Neural crest cell (in vitro differentiated cells): ENCODE measurements at places on chromosomes 4 and X. TPM values are rescaled to one million over a fixed set of nuclear protein-coding genes. Genes with fewer than 3 reads are reported as not detected.

- peak overlapping the region; percentile 70 for H3K4me3 ChIP-seq
- peaks cover 26% of the 10 kb centered on the region for H3K4me1 ChIP-seq
- DNase-seq: no peak
- peaks cover 6% of the 10 kb centered on the region for H3K27me3 ChIP-seq
Observed at GRCh38 chrX:153922932-153923857, 2.9 kb downstream of the ARHGAP4 start.

- H3K36me3 ChIP-seq: no peaks in the 10 kb centered on the region
- H3K4me3 ChIP-seq: no peak overlapping the region
- no peaks in the 10 kb centered on the region for H3K27me3 ChIP-seq
- no peak for DNase-seq
- H3K27ac ChIP-seq: no peak overlapping the region
Observed at GRCh38 chr4:146814750-146815149, 130.9 kb downstream of the TTC29 start.

AMBN gene
- not detected in 2 replicates for total RNA-seq

- H3K36me3 ChIP-seq: peaks cover 7% of the 10 kb centered on the region
- H3K27me3 ChIP-seq: no peaks in the 10 kb centered on the region
- no peak overlapping the region for H3K4me3 ChIP-seq
Observed at GRCh38 chrX:40182095-40182494, 84.3 kb upstream of the BCOR start.
